ENCODE measurements at places on chromosomes 5 and 9. TPM values are rescaled to one million over a fixed set of nuclear protein-coding genes. Genes with fewer than 3 reads are reported as not detected.

The PRUNE2 gene
- 4.1 TPM for total RNA-seq

The PHF24 gene
- 0.08 TPM for total RNA-seq

The LRRC70 gene
- 1.0 TPM for total RNA-seq

The SLC6A3 gene
- total RNA-seq: not detected

The EIF4E1B gene
- not detected for total RNA-seq

The CYLC2 gene
- total RNA-seq: not detected

The RGS3 gene
- 48.0 TPM for total RNA-seq

The SHOC1 gene
- 0.37 TPM for total RNA-seq

The PRDM12 gene
- not detected for total RNA-seq

GRCh38 chr5:59732806-59733205, 160.7 kb downstream of the PDE4D start:
- H3K36me3 ChIP-seq: no peaks in the 10 kb centered on the region
- no peak overlapping the region for H3K27ac ChIP-seq
- no peak for DNase-seq
- no peaks in the 10 kb centered on the region for H3K27me3 ChIP-seq

- peaks cover 29% of the 10 kb centered on the region for H3K4me1 ChIP-seq
- no peaks in the 10 kb centered on the region for H3K36me3 ChIP-seq
- no peak overlapping the region for H3K4me3 ChIP-seq
Measured at GRCh38 chr5:173920866-173921555, 32.9 kb downstream of the CPEB4 start.

GRCh38 chr9:16102154-16102553, 549.3 kb downstream of the CCDC171 start:
- no peaks in the 10 kb centered on the region for H3K27me3 ChIP-seq
- H3K4me1 ChIP-seq: peaks cover 61% of the 10 kb centered on the region
- no peak overlapping the region for H3K4me3 ChIP-seq

DNA sequence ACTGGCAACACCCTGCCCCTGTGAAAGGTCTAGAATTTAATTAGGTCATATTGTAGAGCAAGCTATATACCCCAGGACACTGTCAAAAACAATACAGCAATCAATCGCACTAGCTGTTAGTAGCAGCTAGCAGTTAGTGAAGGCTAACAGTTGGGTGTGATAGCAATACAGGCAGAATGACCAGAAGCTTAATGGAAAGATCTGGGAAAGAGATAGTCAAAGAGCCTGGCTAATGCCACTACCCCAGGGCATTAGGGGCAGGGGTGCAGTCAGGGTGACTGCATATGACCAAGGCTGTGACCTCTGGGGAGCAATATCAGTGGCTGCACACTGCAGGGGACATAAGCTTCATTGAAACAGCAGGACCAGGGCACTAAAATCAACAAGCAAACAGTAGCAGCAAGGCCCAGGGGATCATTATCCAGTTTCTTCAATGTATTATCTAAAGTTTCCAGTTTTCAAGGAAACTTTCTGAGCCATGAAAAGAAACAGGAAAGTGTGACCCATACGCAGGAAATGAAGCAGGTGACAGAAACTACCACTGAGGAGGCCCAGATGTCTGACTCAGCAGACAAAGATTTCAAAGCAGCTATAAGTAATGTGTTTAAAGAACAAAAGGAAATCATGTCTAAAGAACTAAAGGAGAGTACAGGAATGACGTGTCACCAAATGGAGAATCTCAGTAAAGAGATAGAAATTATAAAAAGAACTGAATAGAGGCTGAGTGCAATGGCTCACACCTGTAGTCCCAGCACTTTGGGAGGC, 82.4 kb downstream of the ZNF354C start:
- no peak for DNase-seq
- no peaks in the 10 kb centered on the region for H3K27me3 ChIP-seq
- peaks cover 5% of the 10 kb centered on the region for H3K4me1 ChIP-seq
- peak overlapping the region; percentile 73 for H3K27ac ChIP-seq
- H3K4me3 ChIP-seq: no peak overlapping the region
- H3K36me3 ChIP-seq: no peaks in the 10 kb centered on the region

DNA sequence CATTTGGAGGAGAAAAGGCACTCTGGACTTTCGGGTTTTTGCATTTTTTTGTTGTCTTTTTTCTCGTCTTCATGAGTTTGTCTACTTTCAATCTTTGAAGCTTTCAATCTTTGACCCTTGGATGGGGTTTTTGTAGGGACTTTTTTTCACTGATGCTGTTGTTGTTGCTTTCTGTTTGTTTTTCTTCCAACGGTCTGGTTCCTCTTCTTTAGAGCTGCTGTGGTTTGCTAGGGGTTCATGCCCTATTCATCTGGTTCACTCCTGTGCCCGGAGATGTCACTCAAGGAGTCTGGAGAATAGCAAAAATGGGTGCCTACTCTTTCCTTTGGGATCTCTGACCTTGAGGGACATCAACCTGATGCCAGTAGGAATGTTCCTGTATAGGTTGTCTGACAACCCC, 378.6 kb upstream of the TYRP1 start:
- no peak overlapping the region for H3K27ac ChIP-seq
- H3K4me1 ChIP-seq: no peaks in the 10 kb centered on the region
- H3K36me3 ChIP-seq: no peaks in the 10 kb centered on the region
- no peak for DNase-seq
- H3K27me3 ChIP-seq: no peaks in the 10 kb centered on the region
- H3K4me3 ChIP-seq: no peak overlapping the region

- H3K27me3 ChIP-seq: no peaks in the 10 kb centered on the region
- no peak overlapping the region for H3K27ac ChIP-seq
- no peaks in the 10 kb centered on the region for H3K4me1 ChIP-seq
- H3K4me3 ChIP-seq: no peak overlapping the region
- H3K36me3 ChIP-seq: no peaks in the 10 kb centered on the region
Measured at GRCh38 chr9:7828334-7828733, 28.8 kb upstream of the DMAC1 start.

DNA sequence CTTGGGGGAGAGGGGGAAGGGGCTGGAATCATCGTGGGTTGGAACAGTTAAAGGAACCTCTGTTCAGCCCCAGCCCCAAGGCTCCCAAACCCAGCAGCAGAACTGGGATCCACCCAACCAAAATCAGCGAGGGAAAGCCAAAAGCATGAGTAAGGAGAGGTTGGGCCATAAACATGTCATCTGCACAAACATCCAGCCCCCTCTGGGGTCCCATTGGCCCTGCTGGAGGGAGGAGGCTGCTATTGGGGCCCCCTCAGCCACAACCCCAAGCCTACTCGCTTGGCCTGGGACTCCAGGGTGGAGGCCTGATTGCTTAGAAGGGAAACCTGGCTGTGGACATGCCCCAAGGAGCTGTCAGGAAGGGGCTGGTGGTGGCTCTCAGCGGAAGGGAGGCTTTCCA, 154.9 kb downstream of the FGF18 start:
- H3K36me3 ChIP-seq: no peaks in the 10 kb centered on the region
- no peak for DNase-seq
- H3K4me1 ChIP-seq: no peaks in the 10 kb centered on the region
- no peaks in the 10 kb centered on the region for H3K27me3 ChIP-seq

DNA sequence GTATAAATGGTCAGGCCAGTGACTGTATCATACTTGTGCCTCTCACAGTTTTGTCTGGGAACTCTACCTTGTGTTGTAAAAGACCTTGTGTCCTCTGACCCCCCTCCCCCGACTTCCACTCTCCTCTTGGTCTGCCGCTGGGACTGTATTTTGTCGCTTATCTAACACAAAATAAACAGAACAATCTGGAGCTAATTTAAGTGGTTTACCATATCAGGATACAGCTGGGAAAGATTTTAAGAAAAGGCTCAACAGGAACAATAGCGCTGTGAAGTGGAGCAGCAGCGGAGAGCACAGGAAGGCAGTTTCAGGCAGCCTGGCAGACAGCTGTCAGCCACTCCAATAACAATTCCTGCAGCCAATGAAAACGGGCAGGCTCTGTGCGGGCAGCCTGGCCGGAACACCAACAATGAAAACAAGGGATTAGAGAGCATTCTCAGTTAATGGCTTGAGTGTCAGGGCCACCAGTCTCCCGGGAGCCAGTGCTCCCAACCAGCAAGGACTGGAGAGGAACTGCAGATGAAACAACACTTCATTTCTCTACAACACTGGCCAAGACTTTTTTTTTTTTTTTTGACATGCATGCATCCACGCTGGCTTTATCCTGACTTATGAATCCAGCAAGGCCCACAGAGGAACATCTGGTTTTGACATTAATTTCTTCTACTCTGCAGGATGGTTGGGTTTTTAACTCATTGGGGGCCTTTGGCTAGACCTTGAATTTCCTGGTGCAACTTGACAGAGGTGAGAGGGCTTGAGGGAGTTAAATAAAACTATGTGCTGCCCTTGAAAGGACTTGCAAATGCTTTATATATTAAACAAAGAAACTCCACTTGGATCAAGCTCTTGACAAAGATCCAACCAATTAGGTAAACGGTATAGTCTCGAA, 76.7 kb downstream of the ARSB start:
- H3K4me1 ChIP-seq: peaks cover 37% of the 10 kb centered on the region
- H3K27ac ChIP-seq: peak overlapping the region; percentile 83
- no peaks in the 10 kb centered on the region for H3K36me3 ChIP-seq

DNA sequence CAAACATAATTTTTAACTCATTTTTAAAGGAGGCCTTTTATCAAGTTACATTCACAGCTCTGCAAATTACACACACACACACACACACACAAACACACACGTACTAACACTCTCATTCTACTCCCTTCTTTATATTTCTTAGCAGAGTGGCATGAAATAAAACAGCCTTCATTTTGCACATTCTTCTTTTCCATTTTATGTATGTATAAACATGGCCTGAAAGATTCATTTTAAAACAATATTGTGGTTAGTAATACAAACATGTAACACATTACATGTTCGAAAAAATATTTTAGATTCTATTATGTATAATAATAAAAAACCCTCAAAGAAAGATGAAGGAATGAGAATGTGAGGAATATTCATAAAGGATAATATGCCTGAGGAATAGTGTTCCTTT, 86.0 kb upstream of the ITGA2 start:
- H3K36me3 ChIP-seq: no peaks in the 10 kb centered on the region
- no peaks in the 10 kb centered on the region for H3K4me1 ChIP-seq
- no peaks in the 10 kb centered on the region for H3K27me3 ChIP-seq

GRCh38 chr9:133276923-133277322, 1.9 kb upstream of the ABO start:
- peaks cover 22% of the 10 kb centered on the region for H3K4me1 ChIP-seq
- H3K27ac ChIP-seq: no peak overlapping the region
- no peaks in the 10 kb centered on the region for H3K36me3 ChIP-seq
- H3K4me3 ChIP-seq: no peak overlapping the region
